ENCODE measurements at places on chromosomes 3 and 15.

DNA sequence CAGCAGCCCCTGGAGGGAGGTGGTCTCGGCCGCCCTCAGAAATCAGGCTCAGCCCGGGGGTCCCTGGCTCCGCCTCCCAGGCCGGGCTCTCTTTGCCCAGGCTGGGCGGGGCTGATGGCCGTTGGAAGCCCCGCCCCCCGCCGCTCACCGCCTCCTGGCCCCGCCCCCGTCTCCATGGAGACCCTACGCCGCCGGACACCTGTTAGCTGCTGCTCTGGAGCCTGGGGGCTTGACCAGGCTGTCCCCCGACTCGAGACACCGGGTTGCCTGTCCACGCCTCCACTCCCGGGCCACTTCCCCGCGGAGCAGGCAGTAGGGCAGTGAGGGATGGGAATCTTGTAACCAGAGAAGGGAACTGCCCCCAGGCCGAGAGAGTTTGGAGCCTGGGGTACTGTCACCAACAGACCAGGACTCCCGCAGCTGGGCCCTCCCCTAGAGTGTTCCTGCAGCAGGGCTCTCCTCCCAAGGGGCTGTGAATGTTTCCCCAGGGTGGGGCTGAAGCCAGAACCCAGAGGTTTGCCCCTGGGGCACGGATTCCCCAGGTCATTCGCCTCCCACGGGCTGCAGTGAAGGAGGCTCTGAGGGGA lies 27.8 kb upstream of the RPL32 start:
- DNase-seq = no peak

GRCh38 chr3:64129581-64129980 lies 95.7 kb downstream of the PRICKLE2 start:
- no peak for DNase-seq

DNA sequence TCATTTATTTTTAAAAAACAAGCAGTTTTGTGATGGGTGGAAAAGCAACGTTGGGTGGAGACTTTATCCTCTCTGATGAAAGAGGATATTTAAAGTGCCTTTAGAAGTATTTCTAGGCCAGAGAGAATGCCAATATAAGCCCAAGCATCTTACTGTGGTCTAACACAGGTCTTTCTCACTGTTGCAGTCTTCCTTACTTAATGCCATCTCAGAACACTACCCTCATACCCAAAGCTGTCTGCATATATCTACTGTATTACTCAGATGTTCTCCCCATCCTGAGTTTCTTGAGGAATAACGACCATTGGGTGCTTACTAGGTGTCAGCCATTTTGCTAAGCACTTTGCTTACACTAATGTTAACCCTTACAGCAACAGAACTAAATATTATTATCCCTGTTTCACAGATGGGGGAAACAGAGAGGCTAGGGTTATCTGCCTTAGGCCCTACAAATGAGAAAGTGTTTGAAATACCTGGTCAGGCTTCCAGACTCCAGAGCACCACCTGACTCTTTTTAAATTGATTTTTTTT lies 29.8 kb upstream of the EBLN2 start:
- no peak for DNase-seq

- no peak for DNase-seq
Measured at GRCh38 chr3:55480911-55481743, 6.0 kb downstream of the WNT5A start.

DNA sequence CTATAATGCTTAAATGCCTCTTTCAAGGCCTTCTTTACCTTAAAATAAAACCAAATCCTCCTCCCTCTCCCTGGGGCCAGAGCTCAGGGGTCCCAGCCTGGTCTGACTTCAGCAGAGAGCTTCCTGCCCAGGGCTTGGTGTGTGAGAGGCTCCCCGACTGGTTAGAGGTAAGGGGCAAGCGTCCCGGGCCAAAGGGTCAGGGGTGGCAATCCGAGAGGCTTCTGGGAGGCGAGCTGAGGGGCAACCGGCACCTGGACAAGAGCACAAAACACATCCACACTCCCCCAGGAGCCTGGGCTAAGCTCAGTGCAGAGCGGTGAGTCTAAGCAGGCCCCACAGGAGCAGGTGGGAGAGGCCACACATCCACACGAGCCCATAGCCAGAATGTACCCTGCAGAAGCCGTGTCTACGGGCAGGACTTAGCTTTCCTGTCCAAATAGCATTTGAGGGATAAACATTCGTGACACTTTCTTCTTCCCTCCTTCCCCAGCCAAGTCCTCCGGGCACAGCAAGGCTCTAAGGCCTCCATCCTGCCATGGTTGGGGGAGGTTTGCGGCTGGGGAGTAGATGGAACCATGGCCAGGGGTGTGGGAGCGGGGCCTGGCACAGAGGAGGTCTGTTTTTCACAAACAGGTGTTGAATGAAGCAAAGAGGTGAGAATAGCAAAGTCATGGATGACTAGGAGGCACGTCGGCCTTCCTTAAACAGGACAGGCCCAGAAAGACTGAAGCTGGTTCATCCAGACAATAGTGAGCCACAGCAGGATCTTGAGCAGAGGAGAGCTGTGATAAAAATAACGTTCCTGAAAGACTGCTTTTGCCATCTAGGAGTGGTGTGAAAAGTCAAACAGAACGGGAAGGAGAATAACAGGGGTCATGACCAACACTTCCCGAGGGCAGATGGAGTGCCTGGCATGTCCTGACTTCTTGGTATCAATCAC lies 98.7 kb upstream of the IQSEC1 start:
- DNase-seq = no peak

DNA sequence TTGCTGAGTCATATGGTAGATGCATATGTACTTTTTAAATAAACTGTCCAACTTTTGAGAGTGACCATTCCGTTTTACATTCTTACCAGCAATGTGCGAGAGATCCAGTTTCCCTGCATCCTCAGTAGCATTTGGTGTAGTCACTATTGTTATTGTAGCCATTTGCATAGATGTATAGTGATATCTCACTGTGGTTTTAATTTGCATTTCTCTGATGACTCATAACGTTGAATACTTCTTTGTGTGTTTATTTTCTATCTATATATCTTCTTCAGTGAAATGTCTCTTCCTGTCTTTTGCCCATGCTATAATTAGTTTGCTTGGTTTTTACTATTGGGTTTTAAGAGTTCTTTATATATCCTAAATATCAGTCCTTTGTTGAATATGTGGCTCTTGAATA lies 255.7 kb upstream of the GRM7 start:
- no peak for DNase-seq

- no peak for DNase-seq
Measured at GRCh38 chr3:72012363-72012762, 227.4 kb upstream of the PROK2 start.

- DNase-seq = peak; percentile 84
Measured at GRCh38 chr3:72288955-72289691, 504.2 kb upstream of the PROK2 start.

GRCh38 chr3:37852771-37853170 lies 8.9 kb upstream of the CTDSPL start:
- no peak for DNase-seq

GRCh38 chr15:69535101-69535638 lies 82.6 kb downstream of the RPLP1 start:
- DNase-seq = no peak

DNA sequence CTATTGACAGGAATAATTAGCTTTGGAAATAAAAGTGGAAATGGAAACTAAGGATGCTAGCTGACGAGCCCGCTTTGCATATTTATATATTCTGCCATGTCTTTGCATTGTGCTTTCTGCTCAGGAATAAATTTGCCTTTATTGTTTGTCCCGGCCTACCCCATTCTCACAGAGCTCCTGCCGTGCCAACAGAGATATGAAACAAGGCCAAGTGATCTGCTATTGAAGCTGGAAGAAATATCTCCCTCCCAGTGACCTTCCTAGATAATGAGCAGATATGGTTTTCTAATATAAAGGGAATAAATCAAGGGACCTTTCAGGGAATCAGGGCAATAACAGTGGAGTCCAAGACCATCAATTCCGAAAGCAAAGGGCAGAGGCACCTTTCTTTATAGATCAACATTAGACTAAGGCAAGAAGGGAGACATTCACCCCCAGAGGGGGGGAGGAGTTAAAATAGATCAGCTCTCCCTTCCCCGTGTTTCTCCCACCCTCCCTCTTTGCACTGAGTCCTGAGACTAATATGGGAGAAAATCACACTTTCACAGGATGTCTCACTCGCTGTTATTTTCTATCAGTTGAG lies 664.6 kb downstream of the AGBL1 start:
- DNase-seq = no peak

- no peak for DNase-seq
Measured at GRCh38 chr15:40925863-40926658, 3.1 kb upstream of the DLL4 start.

DNA sequence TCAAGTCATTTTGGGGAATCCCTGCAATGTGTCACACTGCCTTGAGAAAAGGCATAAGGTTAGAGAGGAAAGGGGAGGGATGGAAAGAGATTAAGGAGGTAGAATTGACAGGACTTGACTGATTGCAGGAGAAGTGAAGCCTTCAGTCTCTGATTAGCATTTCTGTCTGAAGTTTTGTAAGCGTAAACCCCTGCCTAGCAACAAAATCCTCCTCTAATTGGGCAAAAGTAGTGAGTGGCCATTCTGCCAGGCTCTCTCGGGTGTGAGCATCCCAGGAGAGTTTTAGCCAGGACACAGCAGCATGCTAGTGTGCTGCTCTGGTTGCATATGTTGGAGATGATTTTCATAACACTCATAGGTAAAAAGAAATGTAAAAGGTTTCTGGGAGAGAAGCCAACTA lies 117.0 kb upstream of the MRPL3 start:
- no peak for DNase-seq

DNA sequence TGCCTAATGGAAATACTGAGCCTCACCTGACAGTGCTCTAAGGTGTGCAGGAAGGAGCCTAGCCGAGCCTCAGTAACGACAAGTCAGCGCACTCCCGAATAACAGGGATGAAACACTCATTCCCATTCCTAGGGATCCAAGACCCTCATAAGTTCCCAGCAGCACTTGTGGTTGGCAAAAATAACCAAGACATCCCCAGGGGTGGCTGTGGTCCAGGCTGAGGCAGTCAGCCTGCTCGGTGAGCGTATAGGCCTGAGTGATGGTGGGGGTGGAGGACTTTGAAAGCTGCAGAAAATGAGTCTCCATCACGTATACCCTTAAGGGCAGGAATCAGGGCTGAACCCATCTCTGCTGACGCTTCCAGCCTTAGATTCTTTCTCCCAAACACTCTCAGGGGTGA lies 120.1 kb downstream of the SMAD6 start:
- DNase-seq = no peak

DNA sequence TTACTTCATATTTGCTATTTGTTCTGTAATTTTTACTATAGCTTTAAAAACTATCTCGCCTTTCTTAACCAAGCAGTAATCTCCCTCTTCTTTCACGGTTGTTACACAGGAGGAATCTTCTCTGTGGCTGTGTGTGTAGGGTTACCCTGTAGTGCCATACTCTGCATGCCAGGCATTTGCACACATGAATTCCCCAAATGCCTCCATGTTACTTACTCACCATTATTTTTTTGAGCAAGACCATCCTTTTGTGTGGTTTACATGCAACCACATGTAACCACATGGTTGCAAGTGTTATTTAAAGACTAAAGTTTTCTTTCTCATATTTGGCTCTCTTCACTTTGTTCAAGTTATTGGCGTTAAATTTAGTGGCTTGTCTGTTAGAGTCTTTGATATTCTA lies 45.5 kb downstream of the HPS3 start:
- no peak for DNase-seq

- no peak for DNase-seq
Measured at GRCh38 chr15:39354189-39354588, 226.7 kb upstream of the THBS1 start.
